Left ventricle myocardium superior (tissue), 1 donor: ENCODE measurements at places on chromosomes 2 and 18. TPM values are rescaled to one million over a fixed set of nuclear protein-coding genes. Genes with fewer than 3 reads are reported as not detected.
A peak's percentile ranks its signal among the peaks of the same experiment; 100 is the strongest.

- no peak for DNase-seq
These were observed 40.4 kb downstream of the RMP24 start for GRCh38 chr18:36012891-36013290.

DNA sequence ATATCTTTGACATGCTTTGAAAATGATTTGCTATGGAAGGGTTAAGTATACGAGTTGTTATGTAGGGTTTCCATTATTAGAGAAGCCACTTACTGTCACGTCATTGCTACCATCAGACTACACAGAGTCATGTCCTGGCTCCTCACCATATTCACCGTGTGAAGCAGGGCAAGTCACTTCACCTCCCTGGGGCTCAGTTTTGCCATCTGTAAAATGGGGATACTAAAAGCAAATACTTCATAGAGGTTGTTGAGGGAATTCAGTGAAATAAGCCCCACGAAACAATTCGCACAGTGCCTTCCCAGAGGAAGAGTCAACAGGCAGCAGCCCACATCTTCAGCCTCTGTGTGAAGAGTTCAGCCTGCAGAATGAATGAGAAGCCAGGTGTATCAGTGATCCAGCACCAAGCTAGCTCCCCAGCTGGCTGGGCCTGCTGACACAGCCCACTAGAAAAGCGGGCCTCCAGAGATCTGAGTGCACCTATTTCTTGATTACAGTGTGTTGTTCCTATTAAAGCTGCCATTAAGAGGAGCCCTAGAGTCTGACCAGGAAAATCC, 3.4 kb downstream of the DIPK1C start:
- DNase-seq: no peak

Gene RUFY4
- total RNA-seq: not detected

DNA sequence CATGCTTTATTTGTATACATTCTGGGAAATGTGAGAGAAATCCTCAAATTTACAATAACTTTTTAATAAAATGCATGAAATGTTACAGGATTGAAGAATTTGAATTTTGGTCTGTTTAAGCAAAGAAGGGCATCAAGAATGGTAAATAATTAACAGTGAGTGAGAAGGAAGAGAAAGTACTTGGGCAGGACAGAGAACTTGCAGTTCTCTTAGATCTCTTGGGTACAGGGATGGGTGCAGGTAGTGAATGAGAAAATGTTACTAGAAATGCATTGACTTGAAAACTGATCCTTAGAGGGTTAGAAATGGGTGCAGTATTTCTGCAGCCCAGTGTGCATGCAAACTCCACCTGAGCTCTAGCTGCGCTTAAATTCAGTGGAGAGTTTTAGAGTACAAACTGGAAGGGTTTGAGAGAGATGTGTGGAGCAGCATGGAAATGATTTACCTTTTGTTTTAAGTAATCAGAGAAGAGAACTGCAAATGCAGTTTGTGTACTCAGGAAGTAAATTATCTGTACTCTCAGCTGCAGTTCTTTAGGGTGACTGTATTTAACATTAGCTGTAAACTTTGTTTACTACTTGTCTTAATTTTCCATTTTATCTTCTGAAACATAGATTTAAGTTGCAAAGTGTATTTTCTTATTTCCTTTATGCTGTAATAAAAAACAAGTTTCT, 51.0 kb upstream of the RAB27B start:
- no peak for DNase-seq

- DNase-seq: peak; percentile 64
These were observed 55.7 kb downstream of the LRRFIP1 start for GRCh38 chr2:237682856-237683670.

GRCh38 chr18:35506024-35506712, 8.4 kb upstream of the INO80C start:
- DNase-seq: no peak

GRCh38 chr2:151766437-151767153, 32.3 kb upstream of the NEB start:
- DNase-seq: no peak

Gene DCTN1
- 177 TPM for total RNA-seq

Gene RNU2-63P
- total RNA-seq: not detected

GRCh38 chr2:70959851-70960832, 18.3 kb upstream of the ANKRD53 start:
- DNase-seq: no peak

GRCh38 chr2:224959556-224959955, 82.7 kb downstream of the DOCK10 start:
- DNase-seq: no peak
